ENCODE measurements at places on chromosomes 12 and 14.

- DNase-seq = no peak
Measured at GRCh38 chr12:2083561-2083960, 30.8 kb downstream of the CACNA1C start.

DNA sequence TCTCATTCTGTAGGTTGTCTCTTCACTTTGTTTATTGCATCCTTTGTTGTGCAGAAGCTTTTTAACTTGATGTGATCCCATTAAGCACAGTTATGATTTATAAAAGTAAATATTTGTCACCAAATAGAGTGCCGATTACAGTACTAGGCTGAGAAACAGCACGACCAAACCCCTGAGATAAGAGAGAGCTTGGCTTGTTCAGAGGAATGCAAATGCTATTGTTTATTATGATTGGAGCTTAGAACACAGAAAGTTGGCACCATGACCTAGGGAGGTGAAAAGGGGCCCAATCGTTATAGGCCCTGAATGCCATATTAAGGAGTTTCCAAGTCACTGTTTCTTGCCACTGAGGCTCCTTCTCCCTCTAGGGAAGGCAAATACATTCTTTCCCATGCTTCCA is 214.9 kb downstream of the KITLG start:
- no peak for DNase-seq

GRCh38 chr14:24311837-24312615 is 724 bp downstream of the LTB4R start:
- DNase-seq = no peak

DNA sequence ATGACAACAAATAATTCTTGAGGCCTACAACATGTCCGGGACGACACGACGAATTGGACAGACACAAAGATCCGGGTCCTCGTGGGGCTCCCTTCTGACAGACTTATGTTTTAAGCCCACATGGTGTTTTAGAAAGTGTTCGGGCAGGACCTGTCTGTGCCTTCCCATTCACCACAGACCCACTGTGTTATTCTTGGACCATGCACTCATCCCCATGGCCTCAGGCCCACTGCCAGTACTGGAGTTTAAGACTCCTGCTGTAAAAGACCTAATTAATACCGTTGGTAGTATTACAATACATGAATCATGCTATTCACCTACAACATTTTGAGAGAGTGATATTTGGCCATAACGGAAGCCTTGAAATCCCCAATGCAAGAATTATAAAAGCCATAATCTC is 20.0 kb downstream of the SLC15A4 start:
- DNase-seq = no peak

GRCh38 chr14:37083599-37083998 is 88.8 kb downstream of the SLC25A21 start:
- DNase-seq = no peak

GRCh38 chr12:13004361-13004760 is 4.3 kb upstream of the HEBP1 start:
- DNase-seq = no peak

GRCh38 chr12:77166696-77167095 is 101.3 kb upstream of the E2F7 start:
- no peak for DNase-seq

Measured in naive thymus-derived CD8-positive, alpha-beta T cell (primary cell).